ENCODE measurements at places on chromosomes 3 and 15.

GRCh38 chr15:100032358-100033085 is 299.3 kb upstream of the LYSMD4 start:
- DNase-seq = no peak

GRCh38 chr3:42101048-42101447 is 9.9 kb downstream of the TRAK1 start:
- DNase-seq = no peak

DNA sequence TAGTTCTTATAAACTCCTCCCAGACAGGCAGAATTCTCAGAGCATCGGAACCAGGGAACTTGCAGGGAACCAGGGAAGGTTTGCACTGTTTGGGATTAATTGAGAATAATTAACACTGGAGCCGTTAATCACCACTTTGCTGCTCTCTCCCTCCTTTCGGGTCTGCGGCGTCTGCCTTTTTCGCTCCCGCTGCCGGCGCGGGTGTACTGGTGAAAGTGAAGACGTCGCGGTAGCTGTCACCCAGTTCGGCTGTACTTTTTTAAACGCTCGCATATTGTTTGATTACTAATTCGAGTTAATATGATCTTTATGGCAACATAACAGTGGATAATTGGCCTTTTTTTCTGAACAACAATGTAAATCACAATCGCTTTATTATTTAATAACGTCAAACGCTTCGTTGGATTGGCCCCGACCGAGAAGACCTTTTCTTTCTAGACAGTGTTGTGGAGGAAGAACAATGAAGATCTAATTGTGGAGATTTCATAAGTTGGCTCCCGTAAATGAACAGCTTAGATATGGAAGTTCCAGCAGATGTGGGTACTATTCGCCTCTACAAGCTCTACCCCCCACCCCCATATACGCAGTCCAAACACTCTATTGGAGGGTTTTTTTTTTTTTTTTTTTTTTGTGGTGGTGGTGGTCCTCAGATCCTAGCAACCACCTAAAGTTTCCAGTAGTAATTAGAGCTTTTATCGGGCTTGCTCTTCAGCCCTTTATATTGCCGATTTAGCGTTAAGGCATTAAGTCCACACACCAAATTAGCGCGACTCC is 12.7 kb downstream of the SOX2 start:
- no peak for DNase-seq

- no peak for DNase-seq
Observed at GRCh38 chr3:175417426-175417825, 558.3 kb downstream of the NAALADL2 start.

GRCh38 chr3:143952569-143953072 is 19.0 kb upstream of the DIPK2A start:
- DNase-seq = no peak

GRCh38 chr3:143084856-143085731 is 34.5 kb upstream of the CHST2 start:
- no peak for DNase-seq

GRCh38 chr3:4837374-4837930 is 141.8 kb upstream of the BHLHE40 start:
- DNase-seq = no peak

- no peak for DNase-seq
Observed at GRCh38 chr3:174146008-174146407, 713.1 kb upstream of the NAALADL2 start.

DNA sequence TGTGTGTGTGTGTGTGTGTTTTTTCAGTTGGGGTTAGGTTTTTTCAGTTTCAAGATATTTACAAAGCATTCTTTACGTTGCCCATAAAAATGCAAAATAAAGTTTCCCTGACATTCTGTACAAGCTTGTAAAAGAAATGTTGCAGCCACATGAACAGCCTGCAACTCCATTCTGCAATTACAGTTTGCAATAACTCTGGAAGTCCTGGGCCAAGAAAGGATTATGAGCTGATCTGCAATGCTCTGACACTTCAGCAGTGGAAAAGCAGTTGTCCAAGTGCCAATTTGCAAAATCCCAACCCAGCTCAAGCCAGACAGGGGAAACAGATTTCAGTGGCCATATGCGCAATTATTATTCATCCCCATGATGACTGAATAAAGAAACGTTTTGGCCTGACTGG is 322.1 kb downstream of the MEX3B start:
- no peak for DNase-seq

- no peak for DNase-seq
Observed at GRCh38 chr15:38521316-38521715, 43.3 kb downstream of the RASGRP1 start.

- DNase-seq = no peak
Observed at GRCh38 chr3:130393594-130393993, 48.1 kb downstream of the COL6A5 start.

DNA sequence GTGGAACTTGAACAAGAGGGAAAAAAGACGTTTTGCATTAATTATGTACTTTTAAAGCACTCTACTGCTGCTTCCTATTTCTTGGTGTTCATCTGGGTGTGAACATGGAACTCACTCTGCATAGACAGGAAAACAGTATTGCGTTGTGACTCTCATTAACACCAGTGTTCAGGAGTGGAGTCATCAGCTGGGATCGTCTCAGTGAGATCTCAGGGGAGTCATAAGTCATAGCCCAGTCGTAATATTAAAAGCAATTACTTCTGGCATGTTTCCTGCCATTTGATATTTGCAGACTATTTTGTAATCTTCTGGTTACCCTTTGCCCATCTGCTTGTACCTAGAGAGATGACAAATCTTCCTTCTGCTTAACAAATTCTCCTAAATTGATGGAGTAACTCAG is 462.0 kb upstream of the ATP11B start:
- DNase-seq = no peak

- DNase-seq = no peak
Observed at GRCh38 chr15:70440416-70441138, 322.8 kb downstream of the UACA start.

GRCh38 chr3:75737831-75738493 is 47.4 kb downstream of the ZNF717 start:
- no peak for DNase-seq

DNA sequence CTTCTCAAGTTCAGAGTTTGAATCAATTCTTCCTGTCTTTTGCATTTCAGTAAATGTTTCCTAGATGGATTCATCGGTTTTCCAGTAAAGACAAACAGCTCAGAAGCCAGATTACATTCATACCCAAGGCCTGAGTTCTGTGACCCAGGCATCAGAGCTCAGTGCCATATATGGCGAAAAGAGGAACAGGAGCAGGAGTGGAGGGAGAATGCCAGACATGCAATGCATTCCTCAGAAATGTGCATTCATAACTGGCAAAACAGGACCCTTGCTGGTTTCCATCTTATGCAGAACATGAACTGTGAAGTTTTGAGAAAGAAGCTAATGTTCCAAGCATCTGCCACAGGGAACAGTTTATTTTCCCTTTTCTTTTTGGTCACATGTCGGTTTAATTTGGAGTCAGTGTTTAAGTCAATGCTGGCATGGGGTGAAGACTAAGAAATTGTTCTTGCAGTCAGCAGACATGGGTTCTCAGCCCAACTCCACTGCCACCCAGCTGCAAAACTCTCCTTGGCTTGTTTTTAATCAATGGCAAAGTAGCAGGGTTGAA is 116.5 kb downstream of the LPP start:
- DNase-seq = no peak

- DNase-seq = no peak
Observed at GRCh38 chr3:151774235-151774634, 39.7 kb upstream of the AADAC start.

GRCh38 chr15:52378746-52379394 is 83.3 kb upstream of the MYO5C start:
- no peak for DNase-seq

DNA sequence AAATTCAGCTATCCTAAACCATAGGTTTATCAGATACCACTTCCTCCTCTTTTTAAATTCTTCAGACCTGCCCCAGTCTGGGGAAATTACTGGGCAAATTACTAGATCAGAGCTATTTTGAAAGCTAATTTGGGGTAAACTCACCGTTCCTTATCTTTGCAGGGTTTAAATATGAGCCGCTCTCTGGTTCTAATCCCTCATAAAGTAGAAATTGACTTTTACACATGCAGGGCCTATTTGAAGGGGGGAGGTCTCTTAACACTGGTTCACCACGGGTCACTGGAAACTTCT is 11.0 kb upstream of the MEIS2 start:
- no peak for DNase-seq

DNA sequence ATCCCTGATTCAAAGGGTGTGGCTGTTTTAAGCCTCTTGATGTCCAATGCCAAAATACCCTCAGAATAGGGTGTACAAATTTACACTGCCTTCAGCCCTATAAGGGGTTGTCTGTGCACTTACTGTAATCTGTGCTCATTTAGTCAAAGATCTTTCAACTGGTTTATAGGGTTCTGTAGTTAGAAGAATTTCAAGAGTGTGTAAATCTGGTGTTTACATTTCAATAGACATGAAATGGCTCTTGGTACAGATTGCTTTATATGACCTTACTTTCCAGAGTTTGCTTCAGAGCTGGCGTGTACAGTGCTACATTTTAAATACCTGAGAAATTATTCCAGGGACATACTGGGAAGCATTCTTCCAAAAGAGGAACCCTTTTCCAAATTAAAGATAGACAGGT is 399.3 kb downstream of the FOXP1 start:
- no peak for DNase-seq

Data from activated T-helper 1 cell treated with Interleukin-2 at 50 U/mL for 16 hours (primary cell).